Stimulated activated CD4-positive, alpha-beta T cell treated with anti-CD3 and anti-CD28 coated beads, TNF-alpha, amount 100 ng/mL, for 24 hours (primary cell): ENCODE measurements at places on chromosomes 7 and 10.

- no peak for DNase-seq
Observed at GRCh38 chr7:19145434-19146115, 354 bp upstream of the FERD3L start.

GRCh38 chr7:144408121-144408520 is 4.6 kb upstream of the NOBOX start:
- no peak for DNase-seq

DNA sequence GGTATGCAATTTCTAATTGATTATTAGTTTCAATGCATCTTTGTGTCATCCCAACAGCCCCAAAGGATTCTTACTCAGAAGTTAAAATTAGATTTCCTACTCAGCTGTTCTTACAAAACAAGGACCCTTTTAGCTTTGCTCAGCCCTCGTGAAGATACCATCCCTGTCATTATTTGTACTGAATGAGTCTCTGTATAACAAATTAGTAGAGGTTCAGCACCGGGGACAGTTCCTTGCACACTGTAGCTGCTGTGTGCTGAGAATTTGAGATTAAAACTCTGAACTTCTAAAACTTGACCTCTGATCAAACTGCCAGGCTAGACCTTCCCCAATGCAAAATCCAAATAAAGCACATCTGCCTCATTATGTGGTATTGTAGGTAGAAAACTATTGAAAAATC is 299.1 kb downstream of the LHFPL3 start:
- DNase-seq = no peak

- DNase-seq = no peak
Observed at GRCh38 chr10:22489467-22489866, 144.2 kb downstream of the SPAG6 start.

DNA sequence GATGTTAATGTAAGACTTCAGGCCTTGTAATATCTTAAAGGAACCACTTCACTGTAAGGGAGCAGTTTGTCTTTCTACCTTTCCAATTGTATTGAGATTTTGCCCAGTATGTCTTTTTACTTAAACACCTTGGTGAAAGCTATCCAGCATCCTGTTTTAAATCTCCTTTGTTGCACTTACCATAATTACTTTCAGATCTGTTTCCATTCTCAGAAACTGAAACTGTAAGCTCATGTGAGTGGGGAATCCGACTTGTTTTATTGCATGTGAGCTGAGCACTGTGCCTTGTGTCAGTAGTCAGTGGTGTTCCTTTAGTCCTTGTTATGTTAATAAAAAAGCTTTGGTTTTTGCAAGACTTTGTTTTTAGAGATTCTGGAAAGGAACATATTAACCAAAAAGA is 42.2 kb downstream of the BMPR1A start:
- DNase-seq = no peak

- no peak for DNase-seq
Observed at GRCh38 chr7:147196481-147196880, 1079.9 kb downstream of the CNTNAP2 start.

DNA sequence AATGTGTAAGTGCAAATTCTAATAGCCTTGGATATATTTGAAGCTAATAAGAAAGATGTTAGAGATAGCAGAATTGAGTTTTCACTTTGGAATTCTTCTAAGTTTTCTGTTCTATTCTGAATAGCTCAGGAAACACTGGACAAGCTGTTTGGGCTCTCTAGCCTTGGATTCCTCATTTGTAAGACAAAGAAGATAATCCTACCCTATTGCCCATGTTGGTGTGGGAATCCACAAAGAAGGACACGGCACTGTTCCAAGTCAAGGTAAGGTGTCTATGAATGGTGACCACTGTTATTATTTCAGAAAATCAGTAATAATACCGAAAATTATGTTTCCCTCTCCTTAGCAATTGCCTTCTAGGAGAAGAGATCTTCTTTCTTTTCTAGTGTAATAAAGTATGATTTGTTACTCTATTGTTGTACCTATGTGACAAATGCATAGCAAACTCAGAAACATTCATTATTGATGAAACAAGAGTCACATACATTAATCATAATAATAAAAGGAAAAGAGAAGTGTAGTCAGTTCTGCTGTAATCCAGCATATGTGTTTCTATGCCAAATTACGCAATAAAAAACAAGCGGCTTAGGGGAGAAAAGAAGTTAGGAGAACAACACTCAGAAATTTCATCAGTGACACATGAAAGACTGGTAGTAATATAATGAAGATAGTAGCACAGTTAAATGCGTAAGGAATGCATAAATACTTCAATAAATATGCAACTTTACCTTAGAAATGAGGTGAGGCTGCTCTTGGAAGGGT is 1012.3 kb upstream of the PHF14 start:
- DNase-seq = no peak

GRCh38 chr10:128927497-128928161 is 539.4 kb upstream of the MGMT start:
- DNase-seq = no peak

- no peak for DNase-seq
Observed at GRCh38 chr7:129197771-129198170, 9.3 kb downstream of the SMO start.

GRCh38 chr7:20280475-20281351 is 50.0 kb upstream of the ITGB8 start:
- no peak for DNase-seq

DNA sequence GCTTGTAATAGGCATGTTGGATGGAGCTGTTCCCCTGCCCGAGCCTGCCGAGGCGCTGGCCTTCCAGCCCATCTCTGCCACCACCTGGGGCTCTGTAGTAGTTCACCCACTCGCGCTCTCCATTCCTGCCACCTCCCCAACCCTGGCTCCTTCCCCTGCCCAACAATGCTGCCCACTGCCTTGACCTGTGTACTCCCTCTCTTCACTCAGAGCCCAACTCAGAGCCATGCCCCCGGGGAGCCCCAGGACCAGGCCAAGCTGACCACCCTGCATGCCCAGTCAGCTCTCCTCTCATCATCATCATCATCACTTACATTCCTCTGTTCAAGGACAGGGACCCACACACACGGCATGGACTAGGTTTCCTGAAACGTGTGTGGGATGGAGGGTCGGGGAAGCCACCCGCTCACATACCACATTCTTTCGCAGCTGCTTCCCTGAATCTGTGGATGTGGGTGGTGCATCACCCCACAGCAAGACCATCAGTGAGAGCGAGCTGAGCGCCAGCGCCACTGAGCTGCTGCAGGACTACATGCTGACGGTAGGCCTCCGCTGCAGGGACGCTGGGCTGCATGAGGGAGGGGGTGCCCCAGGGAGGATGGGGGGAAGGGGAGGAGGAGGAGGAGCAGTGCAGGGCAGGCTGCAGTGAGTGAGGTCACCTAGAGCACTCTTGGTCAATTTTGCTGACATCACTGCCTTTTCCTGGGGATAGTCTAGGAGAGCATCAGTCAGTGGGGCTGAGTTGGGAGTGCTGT is 15.6 kb downstream of the NACAD start:
- no peak for DNase-seq

DNA sequence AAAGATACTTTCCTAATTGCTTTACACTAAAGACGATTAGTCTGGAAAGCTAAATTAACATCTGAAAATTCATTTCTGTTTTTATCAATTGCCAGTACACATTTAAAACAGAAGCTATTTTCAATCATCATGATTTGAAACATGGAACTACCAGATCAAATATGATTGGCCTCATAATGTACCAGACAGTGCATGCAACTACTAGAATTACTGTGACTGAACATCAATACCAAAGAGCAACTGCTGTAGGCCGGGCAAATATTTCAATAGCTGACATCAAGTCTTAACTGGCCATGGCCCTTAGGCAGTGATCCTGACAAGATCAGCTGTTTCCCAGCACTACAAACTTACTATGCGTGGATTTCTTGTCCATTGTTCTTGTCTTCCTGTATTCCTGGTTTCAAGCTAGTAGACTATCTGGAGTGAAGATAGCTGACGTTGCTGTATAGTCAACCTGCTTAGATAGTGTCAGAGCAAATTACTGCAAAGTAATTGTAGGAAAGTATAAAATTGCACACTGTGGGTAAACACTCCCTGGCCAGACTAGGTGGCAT is 21.7 kb upstream of the WNT16 start:
- DNase-seq = no peak

DNA sequence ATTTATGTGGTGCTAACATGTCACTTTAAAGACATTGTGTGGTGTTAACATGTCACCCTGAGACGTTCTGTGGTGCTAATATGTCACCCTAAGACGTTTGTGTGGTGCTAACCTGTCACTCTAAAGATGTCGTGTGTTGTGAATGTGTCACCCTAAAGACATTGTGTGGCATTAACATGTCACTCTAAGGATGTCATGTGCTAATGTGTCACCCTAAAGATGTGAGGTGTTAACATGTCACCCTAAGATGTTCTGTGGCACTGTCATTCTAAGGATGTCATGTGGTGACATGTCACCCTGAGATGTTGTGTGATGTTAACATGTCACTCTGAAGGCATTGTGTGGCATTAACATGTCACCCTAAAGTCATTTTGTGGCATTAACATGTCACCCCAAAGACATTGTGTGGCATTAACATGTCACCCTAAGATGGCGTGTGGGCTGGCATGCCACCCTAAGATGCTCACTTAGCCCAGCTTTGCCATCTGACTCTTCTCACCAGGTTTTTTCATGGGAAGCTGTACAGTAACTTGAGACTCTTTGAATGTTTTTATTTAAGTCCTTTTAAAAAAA is 45.6 kb downstream of the LANCL2 start:
- no peak for DNase-seq

GRCh38 chr7:17721736-17722285 is 218.5 kb downstream of the SNX13 start:
- no peak for DNase-seq

DNA sequence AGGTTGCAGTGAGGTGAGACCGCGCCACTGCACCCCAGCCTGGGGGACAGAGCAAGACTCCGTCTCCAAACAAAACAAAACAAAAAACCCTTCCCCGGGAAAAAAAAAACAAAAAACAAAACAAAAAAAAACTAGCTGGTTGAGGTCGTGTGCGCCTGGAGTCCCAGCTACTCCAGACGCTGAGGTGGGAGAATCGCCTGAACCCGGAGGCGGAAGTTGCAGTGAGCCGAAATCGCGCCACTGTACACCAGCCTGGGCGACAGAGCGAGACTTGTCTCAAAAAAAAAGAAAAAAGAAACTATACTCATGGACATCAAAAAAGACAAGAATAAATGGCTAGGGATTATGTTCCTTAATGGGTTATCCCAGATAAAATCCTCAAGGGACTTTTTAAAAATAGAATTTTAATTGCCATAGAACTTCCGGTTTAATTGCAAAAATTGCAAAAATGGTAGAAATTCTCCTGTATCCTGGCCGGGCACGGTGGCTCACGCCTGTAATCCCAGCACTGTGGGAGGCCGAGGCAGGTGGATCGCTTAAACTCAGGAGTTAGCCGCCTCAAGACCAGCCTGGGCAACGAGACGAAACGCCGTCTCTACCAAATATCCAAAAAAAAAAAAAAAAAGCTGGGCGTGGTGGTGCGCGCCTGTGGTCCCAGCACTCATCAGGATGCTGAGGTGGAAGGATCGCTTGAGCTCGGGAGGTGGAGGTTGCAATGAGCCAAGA is 37.8 kb downstream of the KLHDC10 start:
- DNase-seq = no peak

DNA sequence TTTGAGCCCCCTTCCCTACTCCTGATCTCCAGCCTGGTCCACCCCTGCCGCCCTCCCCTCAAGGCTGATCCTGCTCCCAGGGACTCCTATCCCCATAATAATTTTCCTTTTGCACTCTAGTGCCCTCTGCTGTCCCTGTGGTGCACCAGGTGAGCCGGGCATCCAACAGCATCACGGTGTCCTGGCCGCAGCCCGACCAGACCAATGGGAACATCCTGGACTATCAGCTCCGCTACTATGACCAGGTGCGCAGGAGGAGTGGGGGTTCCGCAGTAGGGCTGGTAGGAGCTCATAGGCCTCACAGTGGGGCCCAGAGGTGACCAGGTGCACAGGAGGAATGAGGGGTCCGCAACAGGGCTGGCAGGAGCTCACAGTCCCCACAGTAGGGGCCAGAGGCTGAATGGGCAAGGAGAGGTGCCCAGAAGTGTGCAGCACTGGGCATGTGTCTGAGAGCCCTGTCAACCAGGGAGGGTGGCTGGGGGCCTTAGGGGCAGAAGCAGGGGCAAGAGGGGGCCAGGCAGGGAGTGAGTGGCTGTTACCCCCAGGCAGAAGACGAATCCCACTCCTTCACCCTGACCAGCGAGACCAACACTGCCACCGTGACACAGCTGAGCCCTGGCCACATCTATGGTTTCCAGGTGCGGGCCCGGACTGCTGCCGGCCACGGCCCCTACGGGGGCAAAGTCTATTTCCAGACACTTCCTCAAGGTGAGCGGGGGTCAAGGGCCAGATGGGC is 11.7 kb downstream of the EPHB6 start:
- no peak for DNase-seq
